ENCODE measurements at places on chromosomes 13 and 19.

- DNase-seq = no peak
These were observed 476 bp downstream of the TYK2 start for GRCh38 chr19:10379880-10380312.

DNA sequence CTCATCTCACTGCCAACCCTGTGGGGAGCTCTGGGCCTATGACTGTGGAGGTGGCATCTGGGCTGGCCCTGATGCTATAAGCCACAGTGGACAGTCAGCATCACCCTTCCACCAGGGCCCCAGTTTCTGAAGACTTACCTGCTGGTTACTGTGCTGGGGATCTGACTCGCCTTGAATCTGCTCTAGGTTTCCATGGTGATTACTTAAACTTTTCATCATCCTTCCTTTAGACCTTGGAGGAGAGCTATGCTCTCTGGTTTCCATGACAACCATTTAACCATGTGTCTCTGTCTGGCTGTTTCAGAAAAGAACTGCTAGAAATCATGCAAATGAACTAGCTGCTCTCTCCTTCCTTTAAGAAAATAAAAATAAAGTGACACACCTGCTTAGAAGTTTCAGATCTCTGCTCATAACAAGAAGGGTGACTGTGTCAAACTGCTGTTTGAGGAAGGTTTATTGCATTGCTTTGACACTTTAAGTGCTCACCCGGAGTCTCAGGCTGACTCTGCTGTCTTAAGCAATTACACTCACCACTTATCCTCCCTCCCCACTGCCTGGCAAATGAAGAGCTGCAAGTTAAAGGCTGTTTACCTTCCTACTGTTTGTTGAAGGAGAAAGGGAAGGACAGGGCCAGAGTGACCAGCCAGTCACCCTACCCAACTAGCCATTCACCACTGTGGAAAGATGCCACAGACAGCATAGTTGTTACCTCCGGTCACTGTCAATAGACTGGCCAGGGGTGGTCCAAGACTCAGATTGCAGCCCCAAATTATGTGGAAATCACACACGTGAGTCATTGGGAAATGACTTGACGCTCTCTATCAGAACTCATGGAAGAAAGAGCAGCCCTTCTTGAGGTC is 87.6 kb downstream of the HSPH1 start:
- no peak for DNase-seq

GRCh38 chr19:50703915-50704796 is 15.4 kb downstream of the SHANK1 start:
- DNase-seq = no peak

DNA sequence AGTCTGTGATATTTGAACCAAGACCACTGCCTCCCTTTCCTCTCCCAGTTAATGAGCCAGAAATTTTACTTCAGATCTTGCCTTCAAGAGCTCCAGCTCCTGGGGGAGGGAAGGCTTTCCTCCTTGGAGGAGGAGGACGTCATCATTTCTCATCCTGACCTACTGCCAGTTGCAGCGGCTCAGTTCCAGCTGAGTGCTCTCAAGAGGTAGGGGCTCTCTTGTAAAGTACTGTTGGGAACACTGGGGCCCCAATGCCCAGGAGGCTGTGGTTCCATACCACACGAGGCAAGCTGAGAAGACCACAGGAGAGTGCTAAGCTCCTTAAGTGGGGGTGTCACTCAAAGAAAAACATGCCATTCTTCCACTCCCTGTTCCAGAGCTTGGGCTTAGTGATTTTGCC is 36.2 kb downstream of the METTL21C start:
- no peak for DNase-seq

DNA sequence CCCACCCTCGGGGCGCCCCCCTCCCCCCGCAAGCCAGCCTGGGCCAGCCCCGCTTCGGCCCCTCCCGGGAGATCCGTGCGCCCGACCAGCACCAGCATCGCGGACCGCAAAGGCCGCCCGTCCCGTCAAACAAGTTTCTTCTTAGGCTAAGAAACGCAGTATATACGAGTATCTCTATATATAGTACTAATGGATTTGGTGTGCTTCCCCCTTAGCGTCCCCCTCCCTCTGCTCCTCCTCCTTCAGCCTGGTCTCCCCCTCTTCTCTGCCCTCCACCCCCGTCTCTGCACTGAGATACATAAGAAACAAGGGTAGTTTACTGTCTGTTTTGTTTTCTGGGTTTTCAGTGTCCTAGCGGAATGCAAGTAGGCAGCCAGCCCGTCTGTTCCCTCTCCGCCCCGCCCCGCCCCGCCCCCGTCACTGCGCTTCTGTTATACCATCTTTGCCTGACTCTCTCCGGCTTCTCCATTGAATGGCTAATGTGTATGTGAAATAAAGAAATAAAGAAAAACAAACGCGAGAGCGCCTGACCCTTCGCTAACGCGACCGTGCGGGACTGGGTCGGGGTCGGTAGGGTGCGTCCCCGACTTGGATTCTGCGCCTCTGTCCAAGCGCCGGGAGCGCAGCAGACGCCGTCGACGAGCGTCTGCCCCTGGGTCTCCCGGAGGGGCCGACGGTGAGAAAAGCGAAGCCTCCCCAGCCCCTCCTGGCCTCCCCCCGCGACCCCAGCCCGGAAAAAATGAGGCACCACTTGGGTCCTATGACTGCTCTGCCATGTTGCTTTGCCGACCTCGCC is 4.2 kb downstream of the LYL1 start:
- peak; percentile 83 for DNase-seq

GRCh38 chr13:112442483-112443090 is 66.4 kb downstream of the SPACA7 start:
- no peak for DNase-seq

DNA sequence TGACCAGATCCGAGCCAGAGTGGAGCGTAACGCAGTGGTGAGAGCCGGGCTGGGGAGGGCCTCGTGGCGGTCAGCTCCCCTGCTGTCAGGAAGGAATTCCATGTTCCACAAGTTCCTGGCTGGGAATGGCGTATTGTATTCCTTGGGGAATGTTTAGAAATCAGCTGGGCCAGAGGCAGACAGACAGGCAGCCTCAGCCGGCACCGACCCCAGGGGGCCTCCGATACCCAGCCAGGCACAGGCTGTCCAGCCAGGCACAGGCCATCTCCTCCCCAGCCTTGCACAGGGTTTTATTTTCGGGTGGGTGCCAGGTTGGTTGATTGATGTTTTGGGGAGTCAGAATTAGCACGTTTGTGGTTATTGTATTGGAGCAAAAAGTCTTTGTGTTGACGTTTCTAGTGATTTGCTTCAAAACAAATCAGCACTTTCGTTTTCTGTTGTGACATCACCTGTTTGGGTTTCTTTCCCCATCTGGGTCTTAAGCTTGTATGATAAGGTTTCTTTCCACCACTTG is 126.6 kb upstream of the MCF2L start:
- DNase-seq = no peak

- DNase-seq = no peak
These were observed 36.4 kb downstream of the MAU2 start for GRCh38 chr19:19356901-19357566.

DNA sequence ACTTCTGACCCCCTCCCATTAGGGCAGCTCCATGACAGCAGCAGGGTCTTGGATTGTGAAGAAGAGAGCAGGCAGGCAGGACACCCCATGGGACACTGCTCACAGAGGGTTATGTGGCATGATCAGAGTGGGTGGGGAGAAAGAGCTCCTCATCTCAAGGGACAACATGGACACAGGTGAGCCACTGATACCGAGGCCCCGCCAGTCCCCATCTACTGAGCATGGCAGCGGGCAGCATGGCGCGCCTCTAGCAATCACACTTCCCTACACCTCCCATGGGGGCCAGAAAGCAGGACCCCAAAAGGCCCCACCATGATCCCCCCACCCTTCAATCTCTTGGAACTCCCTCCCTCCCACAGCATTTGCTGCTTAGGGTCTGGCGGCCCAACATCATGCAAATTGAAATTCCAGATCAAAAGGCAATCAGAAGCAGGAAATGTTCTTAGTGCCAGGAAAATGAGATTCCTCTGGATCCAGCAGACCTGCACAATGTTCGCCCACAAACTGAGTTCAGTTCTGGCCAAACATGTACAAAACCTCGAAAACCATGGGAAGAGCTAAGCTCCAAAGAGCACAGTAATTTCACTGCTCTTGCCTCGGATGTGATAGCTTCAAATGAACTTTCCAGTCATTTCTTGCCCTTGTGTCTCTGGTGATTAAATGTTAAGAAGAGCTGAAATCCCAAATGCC is 14.8 kb downstream of the DOCK9 start:
- no peak for DNase-seq

GRCh38 chr13:104530741-104531140 is 1464.5 kb upstream of the SLC10A2 start:
- no peak for DNase-seq

Data from hematopoietic multipotent progenitor cell treated with erythropoietin and hydrocortisone succinate and interleukin-3 and kit ligand, for 15 days (in vitro differentiated cells).